Left ventricle myocardium inferior (tissue), 1 donor: ENCODE measurements at places on chromosomes 11 and 22.

- H3K4me1 ChIP-seq = no peaks in the 10 kb centered on the region
- peaks cover 12% of the 10 kb centered on the region for H3K27me3 ChIP-seq
- H3K27ac ChIP-seq = no peak overlapping the region
- H3K36me3 ChIP-seq = no peaks in the 10 kb centered on the region
- H3K4me3 ChIP-seq = no peak overlapping the region
Measured at GRCh38 chr11:107665018-107665417, 46.8 kb downstream of the SLN start.

DNA sequence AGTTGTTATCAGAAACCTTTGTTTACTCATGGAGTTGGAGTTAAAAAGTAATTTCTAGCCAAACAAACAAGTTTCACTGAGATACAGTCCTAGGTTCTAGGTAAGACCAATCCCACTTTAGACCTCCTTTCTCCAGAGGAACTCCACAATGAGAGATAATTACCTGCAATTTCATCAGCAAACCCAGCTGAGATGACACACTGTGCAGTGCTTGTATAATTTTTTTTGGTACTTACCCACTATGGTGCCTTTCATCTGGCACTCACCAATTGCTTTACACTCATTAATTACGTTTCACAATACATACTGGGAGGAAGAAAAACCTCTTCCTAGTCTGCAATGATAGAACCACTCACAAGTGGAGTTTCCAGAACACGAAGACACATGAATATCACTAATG, 1.8 kb upstream of the MUC15 start:
- no peak overlapping the region for H3K4me3 ChIP-seq
- no peak for DNase-seq
- no peaks in the 10 kb centered on the region for H3K4me1 ChIP-seq
- H3K36me3 ChIP-seq = no peaks in the 10 kb centered on the region

GRCh38 chr11:7348432-7349304, 97.0 kb downstream of the SYT9 start:
- no peaks in the 10 kb centered on the region for H3K27me3 ChIP-seq
- no peak for DNase-seq
- peaks cover 4% of the 10 kb centered on the region for H3K4me1 ChIP-seq
- no peak overlapping the region for H3K27ac ChIP-seq

GRCh38 chr11:26268980-26269660, 62.8 kb upstream of the ANO3 start:
- no peaks in the 10 kb centered on the region for H3K36me3 ChIP-seq
- H3K27ac ChIP-seq = no peak overlapping the region
- DNase-seq = no peak

GRCh38 chr11:123507043-123507442, 77.0 kb downstream of the GRAMD1B start:
- no peaks in the 10 kb centered on the region for H3K36me3 ChIP-seq
- no peak overlapping the region for H3K27ac ChIP-seq
- DNase-seq = no peak
- no peaks in the 10 kb centered on the region for H3K27me3 ChIP-seq
- no peak overlapping the region for H3K4me3 ChIP-seq

DNA sequence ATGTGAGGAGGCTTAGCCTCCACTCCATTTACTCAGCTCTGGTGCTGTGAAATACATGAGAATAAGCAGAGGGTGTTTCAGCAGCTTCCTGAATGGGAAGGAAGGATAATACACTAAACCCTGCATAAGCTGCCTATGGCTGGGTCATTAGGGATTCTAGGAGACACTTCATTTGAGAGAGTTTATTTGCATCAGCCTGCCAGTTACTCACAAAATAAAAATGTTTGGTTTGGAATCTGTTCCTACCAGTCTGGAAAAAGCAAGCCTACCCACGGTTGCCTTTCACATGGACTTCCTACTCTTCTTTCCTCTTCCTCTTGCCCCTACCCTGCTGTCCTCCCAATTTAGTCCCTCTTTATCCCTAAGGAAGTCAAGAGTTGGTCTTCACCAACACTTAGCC, 20.5 kb downstream of the SLC1A2 start:
- H3K36me3 ChIP-seq = no peaks in the 10 kb centered on the region
- no peak overlapping the region for H3K27ac ChIP-seq
- no peak overlapping the region for H3K4me3 ChIP-seq
- H3K27me3 ChIP-seq = peaks cover 13% of the 10 kb centered on the region
- no peaks in the 10 kb centered on the region for H3K4me1 ChIP-seq
- DNase-seq = no peak

- no peaks in the 10 kb centered on the region for H3K4me1 ChIP-seq
- H3K36me3 ChIP-seq = no peaks in the 10 kb centered on the region
- H3K4me3 ChIP-seq = no peak overlapping the region
- DNase-seq = no peak
- peaks cover 10% of the 10 kb centered on the region for H3K27me3 ChIP-seq
Measured at GRCh38 chr11:20729597-20730105, 60.3 kb downstream of the NELL1 start.

GRCh38 chr11:78219493-78220217, 30.9 kb downstream of the USP35 start:
- H3K4me3 ChIP-seq = no peak overlapping the region
- no peaks in the 10 kb centered on the region for H3K4me1 ChIP-seq
- H3K36me3 ChIP-seq = peaks cover 88% of the 10 kb centered on the region
- H3K27me3 ChIP-seq = no peaks in the 10 kb centered on the region
- no peak overlapping the region for H3K27ac ChIP-seq
- DNase-seq = no peak

- DNase-seq = no peak
- H3K4me1 ChIP-seq = no peaks in the 10 kb centered on the region
- no peak overlapping the region for H3K4me3 ChIP-seq
- H3K27me3 ChIP-seq = no peaks in the 10 kb centered on the region
- no peaks in the 10 kb centered on the region for H3K36me3 ChIP-seq
- H3K27ac ChIP-seq = no peak overlapping the region
Measured at GRCh38 chr11:132576706-132577105, 955.6 kb downstream of the OPCML start.

- H3K36me3 ChIP-seq = no peaks in the 10 kb centered on the region
- peaks cover 4% of the 10 kb centered on the region for H3K27me3 ChIP-seq
- H3K4me1 ChIP-seq = no peaks in the 10 kb centered on the region
- H3K4me3 ChIP-seq = no peak within 1 kb of the TSS
- no peak for DNase-seq
- no peak within 1 kb of the TSS for H3K27ac ChIP-seq
Measured at GRCh38 chr11:5200582-5200981, at the start of gene OR51V1. TSS of gene OR51V1 (minus strand) at chr11:5200682. CDS start at chr11:5200682, 0 bp downstream.

- DNase-seq = no peak
- H3K4me3 ChIP-seq = no peak overlapping the region
- H3K27ac ChIP-seq = no peak overlapping the region
- H3K27me3 ChIP-seq = peaks cover 8% of the 10 kb centered on the region
- H3K36me3 ChIP-seq = no peaks in the 10 kb centered on the region
- peaks cover 16% of the 10 kb centered on the region for H3K4me1 ChIP-seq
Measured at GRCh38 chr11:34176751-34177209, 71.4 kb downstream of the NAT10 start.

GRCh38 chr11:76701294-76702040, 30.9 kb upstream of the LRRC32 start:
- no peak for DNase-seq
- no peaks in the 10 kb centered on the region for H3K36me3 ChIP-seq
- H3K4me1 ChIP-seq = no peaks in the 10 kb centered on the region

DNA sequence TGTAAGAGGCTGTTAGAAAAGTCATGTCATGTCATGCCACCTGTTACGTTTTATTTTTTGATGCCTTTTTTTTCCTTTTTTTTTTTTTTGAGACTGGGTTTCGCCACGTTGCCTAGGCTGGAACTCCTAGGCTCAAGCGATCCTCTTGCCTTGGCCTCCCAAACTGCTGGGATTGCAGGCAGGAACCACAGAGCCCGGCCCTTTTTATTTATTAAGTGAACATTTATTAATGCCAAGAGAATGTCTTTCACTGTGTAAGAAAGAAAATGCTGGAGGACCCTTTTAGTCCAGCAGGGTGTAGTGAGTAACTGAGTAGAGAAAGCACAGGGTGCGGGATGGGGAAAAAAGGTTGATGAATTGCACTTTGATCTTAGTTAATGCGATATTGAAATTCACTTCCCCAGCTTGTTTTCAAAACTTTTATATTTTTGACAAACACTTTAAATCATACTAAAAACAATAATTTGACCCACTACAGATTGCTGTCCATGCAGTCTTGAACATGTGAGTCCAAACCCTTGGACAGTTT, 2.3 kb upstream of the XBP1 start:
- DNase-seq = no peak
- peak overlapping the region; percentile 24 for H3K27ac ChIP-seq
- H3K36me3 ChIP-seq = peaks cover 13% of the 10 kb centered on the region
- H3K4me1 ChIP-seq = peaks cover 47% of the 10 kb centered on the region
- H3K27me3 ChIP-seq = no peaks in the 10 kb centered on the region

DNA sequence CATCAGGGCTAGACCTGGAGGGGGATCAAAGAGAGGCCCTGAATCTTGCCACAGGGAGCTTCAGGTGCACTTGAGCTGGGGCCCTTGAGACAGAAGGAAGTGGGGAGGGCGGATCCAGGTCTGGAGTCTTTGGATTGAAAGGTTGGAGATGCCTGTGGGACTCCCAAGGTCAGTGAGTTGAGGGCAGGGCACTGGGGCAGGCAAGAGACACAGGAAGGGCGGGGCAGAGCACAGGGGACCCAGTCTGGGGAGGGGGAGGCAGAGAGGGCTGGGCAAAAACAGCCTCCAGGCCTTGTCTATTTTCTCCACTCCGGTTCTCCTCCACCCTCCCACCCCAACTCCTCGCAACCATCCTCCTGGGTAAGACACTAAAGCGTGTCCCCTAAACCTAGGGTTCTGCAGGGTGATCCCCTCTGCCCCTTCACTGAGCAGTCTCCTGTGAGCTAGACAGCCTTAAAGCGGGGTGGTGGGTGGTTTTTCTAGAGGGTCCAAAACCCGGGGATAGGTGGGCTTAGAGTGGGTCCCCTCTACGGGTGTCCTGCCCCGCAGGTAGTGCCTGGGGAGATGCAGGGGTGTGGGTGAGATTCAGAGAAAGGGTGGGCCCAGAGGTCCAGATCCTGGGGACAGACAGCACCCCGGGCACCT, 38.6 kb upstream of the CELSR1 start:
- H3K36me3 ChIP-seq = no peaks in the 10 kb centered on the region
- H3K27ac ChIP-seq = peak overlapping the region; percentile 86
- peak; percentile 25 for DNase-seq
- no peaks in the 10 kb centered on the region for H3K27me3 ChIP-seq

DNA sequence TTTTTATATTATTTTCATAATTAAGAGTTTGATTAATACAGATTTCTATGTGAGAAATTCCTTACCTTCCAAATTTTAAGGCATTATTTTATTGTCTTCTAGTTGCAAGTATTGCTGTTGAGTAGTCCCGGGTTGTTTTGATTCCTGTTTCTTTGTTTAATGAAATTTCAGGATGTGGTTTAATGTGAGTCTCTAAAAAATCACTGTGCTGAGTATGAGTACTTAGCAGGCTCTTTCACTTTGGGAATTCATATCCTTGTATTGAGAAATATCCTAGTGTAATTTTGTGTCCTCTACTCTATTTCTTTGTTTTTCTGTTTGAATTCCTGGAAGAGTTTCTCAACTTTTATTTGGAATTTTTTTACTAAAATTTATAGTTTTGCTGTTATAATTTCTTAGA, 113.2 kb downstream of the TMEM135 start:
- H3K36me3 ChIP-seq = no peaks in the 10 kb centered on the region
- DNase-seq = no peak

DNA sequence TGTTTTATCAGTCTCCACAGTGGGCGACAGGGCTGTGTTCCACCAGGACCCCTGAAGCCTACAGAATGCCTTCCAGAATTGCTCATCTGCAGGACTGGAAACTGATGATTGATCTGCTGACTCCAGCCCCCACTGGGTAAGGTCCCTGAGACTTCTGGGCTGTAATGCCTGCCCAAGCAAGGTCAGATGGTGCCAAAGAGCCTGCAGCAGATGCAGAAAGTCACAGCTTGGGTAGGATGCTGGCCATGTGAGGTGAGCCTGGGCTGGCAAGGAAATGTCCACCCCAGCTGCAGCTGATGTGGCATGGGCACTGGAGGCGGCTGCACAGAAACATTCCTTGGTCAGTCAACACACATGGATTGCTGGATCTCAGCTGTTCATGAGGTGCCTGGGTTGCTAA, 30.9 kb downstream of the LRRC32 start:
- DNase-seq = no peak
- peaks cover 37% of the 10 kb centered on the region for H3K4me1 ChIP-seq
- no peaks in the 10 kb centered on the region for H3K27me3 ChIP-seq
- H3K36me3 ChIP-seq = no peaks in the 10 kb centered on the region
- no peak overlapping the region for H3K27ac ChIP-seq

DNA sequence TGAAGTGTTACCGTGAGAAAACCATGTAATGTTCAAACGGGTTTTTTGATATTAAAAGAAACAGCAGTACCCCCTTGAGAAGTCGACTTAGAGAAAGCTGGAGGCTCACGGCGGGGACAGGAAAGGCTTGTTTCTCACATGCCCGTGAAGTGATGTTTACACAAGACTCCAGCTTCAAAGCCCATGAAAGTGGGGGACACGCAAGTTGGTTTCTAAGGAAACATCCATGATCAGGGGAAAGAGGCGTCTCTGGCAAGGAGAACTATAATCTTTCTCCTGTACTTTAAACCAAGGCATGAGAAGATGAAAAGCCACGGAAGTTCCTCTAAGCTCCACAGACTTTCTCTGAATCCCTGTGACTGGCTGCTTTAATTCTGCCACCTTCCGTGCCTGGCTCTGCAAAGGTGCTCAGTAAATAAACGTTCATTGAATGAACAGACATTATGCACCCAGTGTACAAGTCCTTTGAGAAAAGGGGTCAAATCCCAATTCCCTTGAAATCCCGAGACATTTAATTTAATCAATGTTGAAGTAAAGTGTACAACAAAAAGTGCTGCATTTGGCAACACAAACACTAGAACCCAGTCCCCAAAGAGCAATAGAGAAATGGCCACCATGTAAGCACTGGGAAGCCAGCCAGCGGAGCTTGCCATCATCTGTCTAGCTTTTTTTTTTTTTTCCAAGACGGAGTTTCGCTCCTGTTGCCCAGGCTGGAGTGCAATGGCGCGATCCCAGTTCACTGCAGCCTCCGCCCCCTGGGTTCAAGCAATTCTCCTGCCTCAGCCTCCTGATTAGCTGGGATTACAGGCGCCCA, 58.7 kb downstream of the AHNAK start:
- no peaks in the 10 kb centered on the region for H3K36me3 ChIP-seq
- H3K4me1 ChIP-seq = no peaks in the 10 kb centered on the region
- no peaks in the 10 kb centered on the region for H3K27me3 ChIP-seq
- no peak overlapping the region for H3K4me3 ChIP-seq

GRCh38 chr11:122727101-122727929, 71.8 kb downstream of the UBASH3B start:
- DNase-seq = no peak
- peaks cover 7% of the 10 kb centered on the region for H3K27me3 ChIP-seq
- H3K36me3 ChIP-seq = no peaks in the 10 kb centered on the region
- H3K27ac ChIP-seq = peak overlapping the region; percentile 78
- peaks cover 25% of the 10 kb centered on the region for H3K4me1 ChIP-seq
- H3K4me3 ChIP-seq = peak overlapping the region; percentile 38

DNA sequence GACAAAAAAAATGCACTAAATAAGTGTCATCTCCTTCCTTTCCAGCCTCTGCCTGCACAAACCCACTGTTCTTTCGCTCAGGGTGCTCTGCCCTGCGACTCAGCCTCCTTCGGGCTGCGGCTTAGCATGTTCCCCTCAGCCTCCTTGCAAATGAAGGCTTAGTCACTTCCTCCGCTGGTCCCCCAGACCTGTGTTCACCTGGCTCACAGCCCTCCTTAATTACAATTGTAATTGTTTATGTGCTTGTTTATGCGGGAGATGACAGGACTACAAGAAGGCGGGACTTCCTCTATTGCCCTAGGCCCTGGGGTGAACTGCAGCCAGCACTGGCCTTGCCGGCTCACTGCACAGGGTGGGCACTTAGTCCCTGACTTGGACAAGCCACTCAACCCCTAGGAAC, 303.6 kb downstream of the KIRREL3 start:
- peaks cover 28% of the 10 kb centered on the region for H3K27me3 ChIP-seq
- H3K4me3 ChIP-seq = no peak overlapping the region
- H3K4me1 ChIP-seq = no peaks in the 10 kb centered on the region
- no peak overlapping the region for H3K27ac ChIP-seq
- DNase-seq = no peak
